Chondrocyte (in vitro differentiated cells): ENCODE measurements at places on chromosomes 16 and 17. TPM values are rescaled to one million over a fixed set of nuclear protein-coding genes. Genes with fewer than 3 reads are reported as not detected.

DNA sequence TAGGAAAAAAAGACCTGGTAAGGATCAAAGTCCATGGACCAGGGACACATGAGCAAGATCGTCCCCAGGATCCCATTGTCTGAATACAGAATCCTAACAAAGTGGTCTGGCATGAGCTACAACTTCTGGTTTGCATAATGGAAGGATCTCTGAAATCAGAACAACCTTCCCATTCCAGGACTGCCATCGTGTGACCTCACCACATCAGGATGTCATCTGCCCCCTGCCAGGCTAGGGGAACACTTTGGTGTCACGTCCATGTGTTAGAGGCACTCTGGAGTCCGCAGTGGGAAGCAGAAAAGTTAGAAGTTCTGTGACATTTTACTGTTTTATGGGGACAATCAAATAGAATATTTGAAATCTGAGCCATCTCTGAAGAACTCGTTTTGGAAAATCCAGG is 160.7 kb downstream of the RGS9 start:
- DNase-seq: no peak

DNA sequence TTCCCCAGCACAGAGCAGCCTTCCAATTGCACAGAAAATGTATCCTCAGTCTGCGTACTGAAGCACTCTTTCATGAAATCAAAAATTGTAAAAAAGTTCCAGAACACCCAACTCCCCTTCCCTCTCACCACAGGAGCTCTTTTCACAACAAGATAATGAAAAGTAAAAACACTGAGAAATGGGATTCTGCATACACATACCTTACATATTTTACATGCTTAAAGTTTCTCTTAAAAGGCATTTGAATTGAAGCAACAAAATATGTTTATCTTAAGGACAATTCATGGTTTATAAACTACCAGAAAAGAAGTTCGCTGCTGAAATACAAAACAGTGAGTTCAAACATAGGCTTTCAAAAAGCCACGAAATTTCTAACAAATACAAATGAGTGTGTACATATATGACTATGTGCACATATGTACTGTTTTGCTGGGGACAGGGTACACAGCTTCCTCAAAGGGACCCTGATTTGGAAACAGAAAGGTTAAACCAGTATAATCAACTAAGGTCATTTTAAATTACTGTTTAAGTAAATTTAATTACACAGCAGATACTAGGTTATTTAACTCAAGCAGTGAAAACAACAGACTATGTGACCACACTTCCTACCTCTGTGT is 33.8 kb downstream of the COG1 start:
- no peak for DNase-seq

DNA sequence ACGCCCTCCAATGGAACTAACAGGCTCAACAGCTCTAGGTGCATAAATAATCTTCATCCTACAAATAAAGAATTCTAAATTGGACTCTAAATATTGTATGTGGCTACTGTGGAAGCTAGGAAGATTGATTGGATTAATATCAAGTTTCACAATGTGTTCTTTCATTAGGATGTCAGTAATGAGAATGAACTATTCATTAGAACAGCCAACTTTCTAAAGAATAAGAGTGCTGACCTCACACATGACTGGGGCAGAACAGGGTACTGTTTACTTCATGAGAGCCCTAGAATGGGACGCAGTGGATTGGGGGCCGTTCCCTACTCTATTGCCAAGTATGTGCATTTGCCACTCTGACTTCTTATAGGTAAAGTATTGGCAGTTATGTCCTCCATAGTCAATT is 528.2 kb upstream of the RBFOX1 start:
- DNase-seq: no peak

DNA sequence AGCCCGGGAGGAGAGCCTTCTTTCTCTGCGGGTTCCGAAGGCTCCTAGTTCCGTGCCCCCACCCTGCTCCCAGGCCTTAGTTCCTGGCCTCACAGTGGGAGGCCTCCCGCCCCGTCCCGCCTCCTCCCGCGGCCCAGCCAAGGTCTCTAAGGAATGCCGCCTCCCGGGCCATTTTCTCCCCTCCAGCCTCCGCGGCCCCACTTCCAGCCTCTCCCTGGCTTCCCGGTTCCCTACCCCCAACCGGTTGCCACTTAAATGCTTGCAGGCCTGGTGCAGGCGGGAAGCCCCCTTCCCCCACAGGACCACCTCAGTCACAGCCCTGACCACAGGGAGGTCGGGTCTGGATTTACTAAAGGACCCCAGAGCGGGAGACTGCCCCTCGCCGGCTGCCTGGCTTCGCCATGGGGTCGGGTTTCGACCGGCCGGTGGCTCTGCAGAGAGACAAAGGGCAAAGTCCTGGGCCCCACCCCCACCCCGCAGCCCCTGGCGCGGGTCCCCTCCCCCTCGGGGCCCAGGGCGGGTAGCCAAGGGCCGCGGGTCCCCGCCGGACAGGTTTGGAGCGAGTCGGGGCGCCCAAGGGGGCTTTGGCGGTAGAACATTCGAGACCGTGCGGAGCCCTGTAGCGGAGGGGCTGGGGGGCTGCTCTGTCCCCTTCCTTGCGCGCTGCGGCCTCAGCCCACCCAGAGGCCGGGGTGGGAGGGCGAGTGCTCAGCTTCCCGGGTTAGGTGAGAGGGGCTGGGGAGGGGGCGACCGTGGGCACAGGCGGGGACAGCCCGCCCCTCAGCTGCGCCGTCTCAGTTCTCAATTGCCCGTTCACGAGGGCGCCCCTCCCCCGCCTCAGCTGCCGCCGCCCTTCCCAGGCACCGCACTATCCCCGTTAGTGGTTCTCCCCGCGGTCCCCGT is 16.4 kb downstream of the IGF2BP1 start:
- peak; percentile 86 for DNase-seq

DNA sequence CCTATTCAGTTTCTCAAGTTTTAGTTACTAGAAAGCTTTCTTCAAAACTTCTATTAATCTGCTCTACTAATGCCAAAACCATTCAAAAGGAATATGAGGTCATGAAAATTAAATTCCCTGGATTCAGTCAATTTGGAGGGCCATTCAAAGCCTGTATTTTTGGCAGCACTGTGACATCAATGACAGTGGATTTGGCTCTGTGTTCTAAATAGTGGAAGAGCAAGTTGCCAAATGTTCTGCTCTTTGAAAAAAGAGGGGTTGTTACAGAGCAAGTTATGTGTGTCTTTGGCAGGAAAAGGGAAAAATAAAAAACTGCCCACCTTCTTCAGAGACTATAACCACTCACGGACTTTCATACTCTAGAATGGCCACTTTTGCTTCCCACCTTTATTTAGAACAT is 3.2 kb upstream of the C16orf46 start:
- no peak for DNase-seq

DNA sequence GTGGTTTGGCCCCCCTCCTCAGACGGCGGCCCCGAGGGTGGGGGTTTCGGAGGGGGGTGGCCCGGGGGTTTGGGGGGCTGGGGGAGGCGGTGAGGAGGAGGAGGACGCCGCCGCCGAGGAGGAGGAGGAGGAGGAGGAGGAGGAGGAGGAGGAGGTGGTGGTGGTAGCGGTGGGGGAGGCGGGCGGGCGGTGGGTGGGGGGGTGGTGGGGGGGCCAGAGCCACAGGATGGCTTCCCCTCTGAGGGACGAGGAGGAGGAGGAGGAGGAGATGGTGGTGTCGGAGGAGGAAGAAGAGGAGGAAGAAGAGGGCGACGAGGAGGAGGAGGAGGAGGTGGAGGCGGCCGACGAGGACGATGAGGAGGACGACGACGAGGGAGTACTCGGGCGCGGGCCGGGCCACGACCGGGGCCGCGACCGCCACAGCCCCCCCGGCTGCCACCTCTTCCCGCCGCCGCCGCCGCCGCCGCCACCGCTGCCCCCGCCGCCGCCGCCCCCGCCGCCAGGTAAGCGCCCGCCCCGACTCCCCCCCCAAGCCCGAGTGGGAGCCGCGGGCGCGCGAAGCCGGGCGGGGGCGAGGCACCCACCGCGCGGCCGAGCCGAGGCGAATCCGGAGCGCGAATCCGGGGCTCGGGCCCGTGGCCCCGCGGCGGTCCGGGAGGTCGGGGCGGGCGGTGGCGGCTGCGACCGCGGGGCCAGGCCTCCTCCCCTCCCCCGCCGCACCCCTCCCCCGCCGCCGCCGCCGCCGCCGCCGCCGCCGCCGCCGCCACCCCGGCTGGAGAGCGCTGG is 3.8 kb upstream of the CHD3 start:
- DNase-seq: no peak

- DNase-seq: peak; percentile 72
Observed at GRCh38 chr17:66791347-66791746, 43.6 kb upstream of the CACNG5 start.

GRCh38 chr16:15950869-15951268 is 1.5 kb downstream of the ABCC1 start:
- DNase-seq: no peak

DNA sequence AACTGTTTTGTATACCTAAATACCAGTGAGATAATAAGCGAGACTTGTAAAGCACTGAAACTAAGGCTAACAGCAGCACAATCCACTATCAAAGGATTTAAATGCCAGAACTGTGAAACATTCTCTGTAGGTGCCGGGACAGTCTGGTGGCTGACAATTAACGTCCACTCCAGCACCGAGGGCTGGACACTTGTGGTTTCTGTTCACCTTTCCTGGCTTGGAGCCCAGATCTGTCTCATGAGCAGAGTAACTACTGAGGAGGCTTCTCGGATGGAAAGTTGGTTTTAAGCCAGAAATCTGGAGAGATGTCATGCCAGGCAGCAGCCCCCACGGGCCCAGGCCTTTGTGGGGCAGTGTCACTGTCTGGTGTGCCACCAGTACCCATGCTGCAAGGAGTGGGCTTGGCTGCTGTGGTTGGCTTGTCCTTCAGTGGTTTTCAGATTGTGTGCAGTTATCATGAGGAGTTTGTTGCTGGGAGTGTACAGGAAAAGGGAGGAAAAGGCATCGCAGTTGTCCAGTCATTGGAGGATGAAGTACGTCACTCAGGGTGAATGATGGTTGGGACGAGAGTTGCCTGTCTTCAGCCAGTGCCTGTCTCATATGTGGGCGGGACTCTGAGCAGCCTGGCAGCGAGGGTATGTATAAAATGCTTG is 35.5 kb downstream of the UBN1 start:
- no peak for DNase-seq

GRCh38 chr16:71709229-71709781 is 15.2 kb downstream of the PHLPP2 start:
- DNase-seq: no peak

Gene ZMYND15
- total RNA-seq: 0.23 to 0.48 TPM (median 0.45 TPM) in 3 replicates

Gene MT3
- 0.77 TPM in 1 of 3 replicates, not detected in the others for total RNA-seq
